ENCODE measurements at places on chromosomes 2 and 18.

- no peak for DNase-seq
Measured at GRCh38 chr18:47724186-47724975, 206.1 kb downstream of the SMAD2 start.

GRCh38 chr2:239751679-239752355, 273.3 kb downstream of the NDUFA10 start:
- DNase-seq, result no peak

GRCh38 chr2:62229082-62229605, 33.2 kb downstream of the B3GNT2 start:
- DNase-seq, result no peak

DNA sequence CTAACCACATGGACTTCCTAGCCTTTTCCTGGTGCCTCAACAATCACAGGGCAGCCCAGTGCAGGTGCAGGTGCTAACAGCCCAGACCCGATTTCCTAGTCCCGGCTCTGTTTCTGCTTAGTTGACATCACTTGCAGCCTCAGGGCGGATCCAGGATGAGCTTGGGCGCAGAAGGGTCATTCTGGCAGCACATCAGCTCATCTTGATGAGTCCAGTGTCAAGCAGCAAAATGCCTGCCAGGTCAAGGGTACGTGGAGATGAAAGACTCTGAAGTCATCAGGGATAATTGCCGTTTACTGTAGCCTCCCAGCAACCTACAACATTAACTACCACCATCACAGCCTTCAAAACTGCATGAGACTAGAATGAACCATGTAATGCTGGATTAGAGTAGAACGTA, 39.4 kb upstream of the EFHD1 start:
- no peak for DNase-seq

GRCh38 chr18:79912409-79912991, 39.0 kb downstream of the SLC66A2 start:
- DNase-seq, result no peak

- no peak for DNase-seq
Measured at GRCh38 chr2:103459283-103459682, 697.5 kb downstream of the TMEM182 start.

GRCh38 chr2:154247503-154247902, 375.8 kb downstream of the GALNT13 start:
- DNase-seq, result no peak

- no peak for DNase-seq
Measured at GRCh38 chr2:28835781-28836180, 25.1 kb downstream of the SPDYA start.

DNA sequence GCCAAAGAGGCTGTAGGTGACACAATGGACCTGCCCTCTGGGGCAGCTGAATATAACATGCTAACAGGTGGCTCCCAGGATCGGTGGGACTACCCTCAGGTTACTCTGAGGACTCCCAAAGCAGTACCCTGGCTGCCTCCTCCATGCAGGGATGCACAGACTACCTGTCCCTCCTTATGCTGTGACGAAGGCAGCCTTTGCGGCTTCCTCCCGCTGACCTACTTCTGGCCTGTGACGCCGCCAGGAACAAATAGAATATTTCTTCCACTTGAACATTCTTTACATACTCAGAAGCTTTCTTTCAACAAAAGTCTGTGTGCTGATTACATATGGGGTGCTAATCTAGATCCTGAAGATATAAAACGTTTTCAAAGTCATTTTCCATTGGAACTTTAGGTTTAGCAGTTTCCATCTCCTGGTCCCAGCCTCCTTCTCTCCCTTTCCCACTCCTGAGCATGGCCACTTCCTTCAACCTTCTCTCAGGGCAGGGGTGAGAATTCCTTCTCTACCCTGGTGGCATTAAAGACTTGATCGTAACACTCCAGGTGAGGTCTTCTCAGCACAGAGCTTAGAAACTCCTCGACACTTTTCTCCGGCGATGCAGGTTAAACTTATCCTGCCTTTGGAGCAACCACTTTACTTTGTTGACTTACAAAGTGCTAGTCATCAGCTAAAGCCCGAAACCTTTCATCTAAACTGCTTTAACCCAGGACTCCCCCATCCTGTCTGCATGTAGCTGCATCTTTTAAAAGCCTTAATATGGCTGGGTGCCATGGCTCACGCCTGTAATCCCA, 58.9 kb upstream of the STK17B start:
- no peak for DNase-seq

DNA sequence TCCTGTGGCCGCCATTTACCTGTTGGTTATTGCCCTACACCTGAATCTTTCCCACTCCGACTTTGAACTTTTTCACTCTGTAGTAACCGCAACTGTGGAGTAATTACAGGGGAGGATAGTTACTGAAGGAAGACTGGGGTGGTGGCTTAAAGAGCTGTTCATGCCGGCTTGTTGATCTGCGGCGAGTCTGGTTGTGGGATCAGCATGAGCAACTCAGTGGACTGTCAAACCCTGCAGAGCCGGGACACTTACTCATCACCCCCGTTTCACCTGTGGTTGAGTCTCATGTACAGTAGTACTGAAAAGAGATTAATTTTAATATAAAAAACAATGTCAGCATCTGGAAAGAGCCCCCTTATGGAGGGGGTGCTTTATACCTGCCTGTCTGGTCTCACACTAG, 2.1 kb downstream of the ASB1 start:
- no peak for DNase-seq

DNA sequence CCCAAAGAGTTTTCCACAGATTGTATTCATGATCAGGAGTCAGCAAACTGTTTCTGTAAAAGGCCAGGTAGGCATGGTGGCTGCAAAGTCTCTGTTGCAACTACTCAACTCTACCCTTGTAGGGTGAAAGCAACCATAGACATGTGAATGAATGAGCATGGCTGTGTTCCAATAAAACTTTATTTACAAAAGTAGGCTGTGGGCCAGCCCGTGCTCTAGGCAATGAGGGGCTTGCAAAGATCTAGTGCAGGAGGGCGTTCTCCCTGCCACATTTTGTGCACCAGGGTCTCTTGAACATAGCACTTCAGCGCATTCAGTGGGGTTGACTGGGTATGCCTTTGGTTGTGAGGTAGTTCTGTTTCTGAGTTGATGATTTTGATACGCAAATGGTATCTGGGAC, 85.8 kb downstream of the ST6GAL2 start:
- DNase-seq, result no peak

GRCh38 chr18:11728249-11728648, 39.2 kb downstream of the GNAL start:
- no peak for DNase-seq

GRCh38 chr2:174121175-174121574, 127.2 kb downstream of the OLA1 start:
- DNase-seq, result no peak

DNA sequence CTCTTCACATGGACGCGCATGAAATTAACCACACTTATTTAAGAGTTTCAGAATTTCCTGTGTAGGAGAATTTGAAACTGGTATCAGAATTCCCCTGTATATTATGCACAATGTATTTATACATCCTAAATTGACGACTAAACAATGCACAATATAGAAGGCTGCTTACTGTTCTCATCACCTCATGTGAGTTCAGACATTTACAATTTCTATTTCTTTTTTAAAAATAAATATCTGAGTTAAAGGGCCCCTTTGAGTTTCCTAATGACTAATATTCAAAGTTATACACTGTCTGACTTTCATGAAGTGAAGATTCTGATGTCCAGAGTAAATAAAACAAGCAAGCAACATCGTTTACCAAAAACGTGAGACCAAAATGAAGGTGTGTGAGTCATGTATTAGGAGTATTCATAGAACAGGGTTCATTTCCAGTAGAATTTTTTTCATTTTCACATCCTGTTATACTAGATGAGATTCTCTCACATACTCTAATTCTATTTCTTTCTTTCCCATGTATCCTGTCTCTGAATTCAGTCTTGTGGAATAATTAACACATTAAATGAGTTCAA, 406.2 kb downstream of the NUP35 start:
- DNase-seq, result no peak

DNA sequence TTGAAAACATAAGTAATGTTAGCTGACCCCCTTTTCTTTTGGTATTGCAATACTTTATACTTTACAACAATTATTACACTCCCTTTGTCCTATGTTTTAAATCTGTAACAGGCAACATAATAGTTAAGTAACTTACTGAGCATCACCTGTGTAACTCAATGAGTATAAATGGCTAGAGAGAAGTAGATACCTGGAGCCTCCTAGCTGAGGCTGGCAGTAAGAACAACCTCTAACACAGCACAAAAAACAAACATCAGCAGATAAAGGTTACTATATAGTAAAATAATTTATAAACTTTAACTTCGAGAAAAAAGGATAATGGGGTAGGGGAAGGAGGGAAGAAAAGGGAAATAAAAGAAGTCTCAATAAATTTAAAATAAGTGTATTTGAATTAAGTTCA, 73.1 kb upstream of the ST8SIA5 start:
- DNase-seq, result no peak

DNA sequence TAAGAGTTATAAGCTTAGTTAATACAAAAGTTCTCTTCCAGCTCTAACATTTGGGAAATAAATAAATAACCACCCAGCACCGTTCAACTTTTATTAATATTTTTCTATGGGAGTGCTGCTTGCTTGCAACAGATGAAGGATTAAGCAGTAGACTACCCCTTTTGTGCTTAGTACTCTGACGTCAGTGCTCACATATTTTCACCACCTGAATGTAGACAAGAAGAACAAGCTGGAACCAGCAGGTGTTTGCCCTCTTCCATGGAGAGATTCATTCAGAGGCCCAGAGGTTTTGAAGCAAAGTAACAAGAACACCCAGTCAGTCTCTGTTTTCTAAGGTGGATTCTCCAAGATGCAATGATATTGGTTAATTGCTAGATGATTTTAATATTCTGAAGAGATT, 307.1 kb upstream of the PIK3C3 start:
- no peak for DNase-seq

DNA sequence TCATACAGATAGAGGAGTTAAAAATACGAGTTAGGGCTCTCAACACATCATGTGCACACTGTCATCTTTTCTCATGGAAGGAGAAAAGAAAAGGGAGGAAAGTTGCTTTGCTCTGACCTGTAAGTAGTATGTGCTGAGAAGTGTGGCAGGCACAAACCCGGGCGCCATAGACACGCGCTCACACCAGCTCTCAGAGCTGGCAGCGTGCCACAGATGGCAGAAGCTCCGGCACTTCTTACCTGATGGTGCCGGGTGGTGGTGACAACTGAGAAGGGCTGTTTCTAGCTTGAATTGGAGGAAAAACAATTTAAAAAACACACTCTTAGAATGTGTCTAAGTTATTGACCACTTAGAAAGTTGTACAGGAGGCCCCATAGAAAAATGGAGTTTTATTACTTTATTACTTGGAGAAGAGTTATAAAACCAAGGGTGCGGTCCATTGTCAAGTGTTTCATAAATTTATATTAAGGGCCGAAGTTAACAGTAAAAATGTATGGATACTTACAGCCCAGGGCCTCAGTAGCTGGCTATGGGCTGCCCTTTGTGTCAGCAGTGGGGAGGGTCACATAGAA, 92.2 kb downstream of the DPP4 start:
- no peak for DNase-seq

GRCh38 chr2:160575368-160575767, 81.8 kb upstream of the RBMS1 start:
- DNase-seq, result no peak

- no peak for DNase-seq
Measured at GRCh38 chr2:25819597-25820039, 58.7 kb downstream of the ASXL2 start.

DNA sequence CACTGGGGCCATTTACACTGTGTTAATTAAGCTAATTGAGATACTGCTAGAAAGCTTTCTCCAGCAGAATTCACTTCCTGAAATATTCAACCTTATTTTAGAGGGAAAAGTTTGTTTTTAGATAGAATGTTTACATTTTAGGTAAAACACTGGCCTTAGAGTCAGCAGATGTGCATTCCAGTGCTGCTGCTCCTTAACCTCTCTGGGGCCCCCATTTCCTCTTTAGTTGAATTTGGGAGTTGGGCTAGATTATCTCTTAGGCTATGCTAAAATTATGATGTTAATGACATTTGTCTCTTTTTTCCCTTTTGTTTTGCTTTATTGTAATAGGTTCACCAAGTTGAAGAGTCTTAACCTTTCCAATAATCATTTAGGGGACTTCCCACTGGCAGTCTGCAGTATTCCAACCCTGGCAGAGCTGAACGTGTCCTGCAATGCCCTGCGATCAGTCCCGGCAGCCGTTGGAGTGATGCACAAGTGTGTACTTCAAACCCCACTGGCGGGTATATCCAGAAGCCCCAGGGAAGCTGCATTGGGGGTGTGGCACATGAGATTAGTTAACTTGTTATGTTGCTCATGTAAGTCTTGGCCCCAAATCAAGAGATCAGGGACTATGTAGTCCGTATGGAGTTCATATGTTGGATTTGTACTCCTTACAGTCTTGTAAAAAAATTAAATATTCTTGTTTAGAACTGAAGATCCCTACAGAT, 179.5 kb downstream of the PHLPP1 start:
- DNase-seq, result no peak

DNA sequence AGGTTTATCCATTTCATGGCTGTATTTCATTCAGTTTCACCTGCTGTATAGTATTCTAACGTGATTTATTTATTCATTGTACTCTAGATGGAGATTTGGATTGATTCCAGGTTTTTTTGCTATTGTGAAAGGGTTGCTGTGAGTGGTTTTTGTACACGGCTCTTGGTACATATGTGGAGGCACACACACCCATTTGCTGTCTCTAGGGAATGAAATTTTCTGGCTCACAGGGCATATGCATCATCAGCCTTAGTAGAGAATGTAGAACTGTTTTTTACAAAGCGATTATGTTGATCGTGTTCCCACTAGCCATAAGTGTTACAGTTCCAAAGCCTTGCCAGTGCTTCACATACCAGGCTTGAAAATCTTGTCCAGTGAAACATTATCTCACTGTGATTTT, 5.1 kb downstream of the SPTBN1 start:
- no peak for DNase-seq

GRCh38 chr18:24795129-24795528, 334.7 kb downstream of the HRH4 start:
- DNase-seq, result no peak

GRCh38 chr2:196927376-196928225, 1.1 kb upstream of the PGAP1 start:
- DNase-seq, result peak; percentile 10

DNA sequence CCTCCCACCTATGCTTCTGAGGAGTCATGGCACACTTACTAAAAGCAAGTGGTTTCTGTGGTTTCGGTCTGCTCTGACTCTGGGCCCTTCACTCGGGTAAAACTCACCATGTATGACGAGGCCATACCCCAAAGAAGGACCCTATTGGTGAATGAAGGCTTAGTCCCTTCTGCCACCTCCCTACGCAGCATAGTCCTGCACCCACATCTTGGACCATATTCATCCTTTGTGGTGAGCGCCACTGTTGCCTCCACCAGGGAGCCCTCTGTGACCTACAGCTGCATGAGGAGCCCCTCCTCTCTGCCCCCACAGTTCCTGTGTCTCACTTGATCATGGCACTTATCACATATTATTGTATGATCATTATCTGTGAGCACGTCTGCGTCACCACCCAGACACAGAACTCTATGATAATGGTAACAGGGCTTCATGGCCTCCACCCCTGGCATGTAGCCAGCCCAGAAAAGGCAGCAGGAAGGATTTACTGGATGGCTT, 113.3 kb downstream of the TFCP2L1 start:
- DNase-seq, result no peak

- no peak for DNase-seq
Measured at GRCh38 chr2:106277426-106277825, 83.3 kb upstream of the UXS1 start.

GRCh38 chr2:33530690-33531548, 54.5 kb downstream of the RASGRP3 start:
- DNase-seq, result no peak

- no peak for DNase-seq
Measured at GRCh38 chr2:11480859-11481258, 14.9 kb upstream of the E2F6 start.

- no peak for DNase-seq
Measured at GRCh38 chr2:85221067-85221691, 88.0 kb downstream of the TCF7L1 start.
